ENCODE measurements at places on chromosomes 16 and 17.

DNA sequence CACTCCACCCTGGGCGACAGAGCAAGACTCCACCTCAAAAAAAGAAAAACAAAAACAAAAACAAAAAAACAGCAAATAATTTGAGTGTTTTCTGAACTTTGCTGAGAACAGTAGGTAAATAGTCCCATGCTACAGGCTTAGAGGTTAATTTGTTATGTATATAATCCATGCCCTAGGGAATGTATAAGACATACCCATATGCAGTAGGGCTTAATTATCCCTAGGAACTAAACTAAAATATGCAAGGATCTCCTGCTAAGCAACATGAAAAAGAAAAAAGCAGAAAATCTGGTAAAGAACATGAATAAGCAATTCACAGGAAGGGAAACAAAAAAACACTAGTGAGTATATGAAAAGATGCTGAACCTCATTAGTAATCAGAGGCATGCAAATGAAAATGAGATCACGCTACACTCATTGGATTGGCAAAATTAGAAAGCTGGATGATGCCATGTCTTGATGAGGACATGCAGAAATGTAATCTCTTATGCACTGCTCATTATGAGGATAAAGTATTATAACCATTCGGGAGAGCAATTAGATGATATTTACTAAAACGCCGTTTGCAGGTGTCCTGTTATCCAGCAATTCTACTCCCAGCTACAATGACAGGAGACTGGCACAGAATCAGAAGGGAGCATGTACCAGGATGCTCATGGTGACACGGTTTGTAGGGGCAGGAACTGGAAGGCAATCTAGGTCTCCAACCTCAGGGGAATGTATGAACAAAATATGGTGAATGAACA lies 5.6 kb downstream of the KCTD13 start:
- DNase-seq = no peak

DNA sequence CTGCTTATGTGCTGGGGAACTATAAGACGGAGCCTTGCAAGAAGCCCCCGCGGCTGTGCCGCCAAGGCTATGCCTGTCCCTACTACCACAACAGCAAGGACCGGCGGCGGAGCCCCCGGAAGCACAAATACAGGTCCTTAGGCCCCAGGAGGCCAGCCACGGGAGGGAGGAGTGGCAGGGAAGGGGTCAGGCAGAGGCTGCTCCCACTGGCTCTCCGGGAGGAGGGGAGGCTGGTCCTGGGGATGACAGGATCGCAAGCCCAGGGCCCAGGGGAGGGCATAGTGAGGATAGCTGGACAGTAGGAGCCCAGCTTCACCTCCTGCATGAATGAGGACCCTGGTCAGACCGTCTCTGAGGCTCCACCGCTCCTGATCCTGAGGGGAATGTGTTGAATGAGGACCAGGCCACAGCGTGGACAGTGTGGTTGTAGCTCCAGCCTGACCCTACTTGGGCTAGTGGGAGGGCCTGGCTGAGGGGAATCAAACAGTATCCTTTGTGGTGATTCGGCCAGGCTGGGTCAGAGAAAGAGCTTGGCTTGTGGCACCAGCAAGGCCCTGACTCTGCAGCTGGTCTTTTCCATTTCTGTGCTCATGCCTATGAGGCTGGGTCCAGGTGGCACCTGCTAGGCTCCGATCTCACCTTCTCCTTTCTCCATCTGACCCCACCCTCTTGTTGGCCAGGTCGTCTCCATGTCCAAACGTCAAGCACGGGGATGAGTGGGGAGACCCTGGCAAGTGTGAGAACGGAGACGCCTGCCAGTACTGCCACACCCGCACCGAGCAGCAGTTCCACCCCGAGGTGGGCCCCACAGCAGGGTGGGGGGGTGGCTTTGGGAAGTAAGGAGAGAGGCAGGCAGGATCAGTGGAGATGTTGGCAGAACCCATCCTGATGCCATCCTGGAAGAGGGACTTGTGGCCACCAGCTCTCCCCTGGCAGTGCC lies 28.7 kb downstream of the UNK start:
- no peak for DNase-seq

GRCh38 chr17:80248894-80249710 lies 11.6 kb upstream of the RNF213 start:
- DNase-seq = no peak

DNA sequence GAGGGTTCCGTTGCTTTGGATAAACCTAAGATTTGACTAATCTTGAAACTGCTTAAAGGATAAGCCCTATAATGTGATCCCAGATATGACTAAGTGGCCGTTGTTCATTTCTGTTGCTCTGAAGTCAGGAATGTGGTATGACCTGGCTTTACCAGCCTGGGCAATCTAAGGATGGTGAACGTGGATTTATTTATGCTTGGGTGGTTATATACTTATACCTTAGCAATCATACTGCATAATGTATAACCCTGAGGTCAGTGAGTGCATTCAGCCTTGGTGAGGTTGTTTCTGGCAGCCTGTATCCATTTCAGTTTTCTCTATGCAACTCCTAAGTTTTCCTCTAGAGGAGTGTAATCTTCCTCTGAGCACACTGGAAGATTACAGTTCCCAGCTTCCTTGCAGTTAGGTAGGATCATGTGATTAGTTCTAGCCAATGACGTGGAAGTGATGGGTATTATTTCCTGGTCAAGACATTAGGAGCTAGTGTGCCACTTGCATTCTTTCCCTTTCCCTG lies 41.9 kb downstream of the FTO start:
- no peak for DNase-seq

Data from activated CD4-positive, alpha-beta T cell treated with anti-CD3 and anti-CD28 coated beads, Interleukin-2, amount 50 U/mL, for 4 hours (primary cell).